ENCODE measurements at places on chromosomes 7 and 10. TPM values are rescaled to one million over a fixed set of nuclear protein-coding genes. Genes with fewer than 3 reads are reported as not detected.

DNA sequence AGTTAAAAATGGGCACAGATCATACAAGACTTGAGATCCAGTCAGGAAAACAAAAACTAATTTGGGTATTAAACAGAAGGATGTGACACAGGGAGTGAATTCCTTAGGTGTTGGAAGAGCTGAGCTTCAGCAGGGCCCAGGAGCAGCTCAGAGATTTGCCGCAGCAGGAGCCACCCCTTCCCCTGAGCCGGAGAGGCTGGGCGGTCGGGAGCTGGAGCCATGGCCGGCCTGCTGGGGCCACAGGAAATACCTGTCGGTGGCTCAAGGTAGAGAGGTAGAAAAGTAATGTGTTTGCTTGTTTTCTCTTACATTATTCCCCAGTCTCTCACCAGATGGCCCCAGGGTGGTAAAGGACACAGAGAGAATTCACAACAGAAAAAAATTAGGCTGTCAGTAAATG, 52.2 kb downstream of the DYNC2I1 start:
- DNase-seq = no peak

DNA sequence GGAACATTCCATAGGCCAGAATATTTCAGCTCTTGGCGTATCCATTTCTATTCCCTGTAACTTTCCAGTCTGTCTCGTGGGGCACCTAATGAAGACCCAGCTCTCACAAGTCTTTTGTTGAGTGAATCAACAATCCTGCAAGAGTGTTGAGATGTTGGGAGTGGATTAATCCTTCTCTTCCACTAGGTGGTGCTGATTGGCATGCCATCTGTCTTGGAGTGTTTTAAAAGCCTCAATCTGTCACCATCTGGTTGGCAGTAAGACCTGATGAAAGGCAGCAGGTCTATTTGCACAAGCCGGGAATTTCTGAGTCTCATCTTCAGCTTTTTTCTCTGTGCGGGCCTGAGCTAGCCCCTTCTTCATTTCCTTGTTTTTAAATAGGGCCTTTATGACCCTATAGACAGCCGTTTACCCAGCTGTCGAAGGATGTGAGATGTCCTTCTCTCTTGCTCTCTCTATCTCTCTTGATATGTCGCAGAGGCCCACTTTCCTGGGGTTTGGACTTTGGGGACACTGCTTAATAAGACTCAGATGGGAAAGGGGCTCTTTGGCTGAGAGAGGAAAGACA, 180.5 kb downstream of the ZNF365 start:
- DNase-seq = no peak

DNA sequence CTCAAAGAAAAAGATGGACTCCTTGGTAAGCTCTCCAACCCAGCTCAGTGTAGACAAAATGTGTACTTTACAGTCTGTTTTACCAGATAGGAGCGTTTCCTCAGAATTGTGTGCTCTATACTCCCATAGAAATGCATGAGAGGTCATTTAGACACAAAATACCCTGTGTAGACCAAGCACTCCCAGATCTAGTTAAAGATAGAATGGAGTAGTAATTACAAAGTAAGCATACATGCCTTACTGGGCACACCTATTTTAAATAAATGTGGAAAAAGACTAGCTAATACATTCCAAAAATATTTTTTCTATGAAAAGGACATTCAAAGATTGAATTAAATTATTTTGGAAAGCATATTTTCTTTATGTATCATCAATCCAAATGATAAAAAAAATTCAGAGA, 271.9 kb upstream of the DGKB start:
- no peak for DNase-seq

GRCh38 chr7:36490419-36490830, 100.8 kb downstream of the ANLN start:
- DNase-seq = no peak

- no peak for DNase-seq
These were observed 275.8 kb upstream of the SEMA3D start for GRCh38 chr7:85462671-85463070.

DNA sequence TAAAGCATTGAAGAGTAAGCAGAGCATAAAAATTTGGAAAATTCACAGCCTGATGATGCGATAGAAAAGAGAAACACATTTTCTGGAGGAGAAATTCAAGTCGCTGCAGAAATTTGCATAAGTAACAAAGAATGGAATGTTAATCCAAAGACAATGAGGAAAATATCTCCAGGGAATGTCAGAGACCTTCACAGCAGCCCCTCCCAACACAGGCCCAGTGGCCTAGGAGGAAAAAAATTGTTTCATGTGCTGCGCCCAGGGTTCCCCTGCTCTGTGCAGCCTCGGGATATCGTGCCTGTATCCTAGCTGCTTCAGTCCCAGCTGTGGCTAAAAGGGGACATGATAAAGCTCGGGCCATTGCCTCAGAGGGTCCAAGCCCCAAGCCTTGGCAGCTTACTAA, 206.8 kb downstream of the TPK1 start:
- DNase-seq = no peak

- DNase-seq = no peak
These were observed 40.5 kb upstream of the RNF148 start for GRCh38 chr7:122743211-122743610.

DNA sequence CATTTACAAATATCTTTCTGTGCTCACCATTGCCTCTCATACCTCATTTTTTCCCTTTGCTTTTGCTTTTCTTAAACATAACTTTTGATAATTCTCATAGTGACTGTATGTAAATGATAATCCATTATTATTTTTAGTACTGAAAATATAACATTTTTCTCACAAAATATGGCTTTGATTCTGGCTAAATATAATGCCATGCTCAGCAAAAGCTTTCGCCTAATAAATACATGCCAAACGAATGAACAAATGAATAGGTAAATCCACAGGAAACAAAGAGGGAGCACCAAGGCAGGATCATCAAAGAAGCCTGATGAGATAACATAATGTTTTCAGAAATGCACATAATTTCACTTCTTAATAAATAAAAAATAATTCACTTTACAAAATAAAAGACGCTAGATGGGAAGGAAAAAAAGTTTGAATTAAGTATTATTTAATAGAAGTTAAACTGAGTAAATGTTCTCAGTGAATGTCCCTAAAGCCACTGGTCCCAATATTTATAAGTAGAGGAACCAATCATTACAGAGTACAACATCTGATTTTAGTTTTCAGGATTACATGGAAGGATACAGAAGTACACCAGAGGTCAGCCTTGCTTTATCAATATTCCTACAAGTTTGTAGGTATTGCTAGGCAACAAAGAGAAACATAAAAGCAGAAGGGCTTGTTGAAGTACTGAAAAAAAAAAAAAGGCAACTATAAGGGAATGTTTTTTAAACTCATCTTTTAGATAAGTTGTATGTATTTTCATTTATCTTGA, 52.3 kb downstream of the RNLS start:
- DNase-seq = no peak

DNA sequence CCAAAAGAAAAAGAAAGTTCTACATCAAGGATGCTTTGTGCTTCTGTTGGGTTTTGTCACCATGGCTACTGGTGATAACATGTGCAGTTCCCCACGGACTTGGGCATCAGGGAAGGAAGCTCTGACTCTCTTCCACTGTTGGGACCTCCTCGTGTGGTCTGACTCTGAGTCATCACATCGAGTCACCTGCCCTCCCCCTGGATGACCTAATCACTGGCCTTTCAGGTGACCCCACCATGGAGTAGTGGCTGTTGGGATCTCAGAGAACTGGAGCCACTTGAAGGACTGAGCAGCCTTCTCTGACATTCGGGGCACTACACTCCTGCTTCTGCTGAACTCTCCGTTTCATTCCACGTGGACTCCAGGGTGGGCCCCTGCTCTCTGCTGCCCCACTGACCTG, 60.8 kb upstream of the DOCK1 start:
- no peak for DNase-seq

- no peak for DNase-seq
These were observed 56.6 kb downstream of the TWIST1 start for GRCh38 chr7:19060761-19061259.

- DNase-seq = no peak
These were observed 303.5 kb downstream of the SFMBT2 start for GRCh38 chr10:7107285-7107684.

- no peak for DNase-seq
These were observed 75.3 kb upstream of the GDF10 start for GRCh38 chr10:47224546-47225218.

- DNase-seq = no peak
These were observed 256.4 kb upstream of the SLC26A5 start for GRCh38 chr7:103702454-103702853.

- DNase-seq = no peak
These were observed 46.9 kb upstream of the SFMBT2 start for GRCh38 chr10:7457478-7458316.

GRCh38 chr7:24591152-24591551, 17.9 kb downstream of the PALS2 start:
- no peak for DNase-seq

DNA sequence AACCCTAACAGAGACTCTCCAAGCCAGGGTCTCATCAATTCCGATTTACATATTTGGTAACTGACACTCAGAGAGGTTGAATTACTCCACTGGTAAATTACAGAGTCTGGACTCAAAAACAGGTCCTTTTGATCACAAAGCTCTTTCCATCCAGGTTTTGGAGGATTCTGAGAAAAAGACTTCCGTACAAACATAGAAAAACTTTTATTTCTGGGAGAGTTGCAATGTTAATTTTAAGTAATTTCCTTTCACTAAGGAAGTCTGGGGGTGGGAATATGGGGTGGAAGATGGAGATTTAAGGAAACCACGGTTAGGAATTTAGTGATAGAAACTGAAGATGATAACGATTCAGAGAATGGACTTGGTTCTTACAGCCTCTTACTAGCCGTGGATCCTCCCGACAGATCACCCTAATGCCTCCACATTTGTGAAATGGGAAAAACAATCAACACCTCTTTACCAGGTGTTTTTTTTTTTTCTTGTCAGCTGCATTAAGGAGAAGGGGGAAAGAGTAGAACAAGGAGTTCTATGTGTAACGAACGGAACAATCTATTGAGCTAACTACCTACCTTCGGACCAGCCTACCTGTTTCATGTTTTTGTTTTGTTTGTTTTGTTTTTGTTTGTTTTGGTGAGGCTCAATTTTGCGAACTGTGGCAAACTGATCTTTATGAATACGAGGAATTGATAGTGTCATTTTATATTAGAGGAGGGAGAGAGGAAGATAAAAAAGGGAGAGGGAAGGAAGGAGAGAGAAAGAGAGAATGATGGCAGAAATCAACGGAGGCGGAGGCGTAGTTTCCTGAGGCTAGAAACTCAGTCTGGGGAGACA, 1.7 kb upstream of the RBM20 start:
- no peak for DNase-seq

GRCh38 chr7:47818796-47819606, 129.3 kb downstream of the PKD1L1 start:
- DNase-seq = peak; percentile 83

TAS2R41 gene
- total RNA-seq = not detected

OPN4 gene
- not detected for total RNA-seq

TCTN3 gene
- total RNA-seq = 33.0 TPM

CREB3L2 gene
- total RNA-seq = 32.3 TPM

ADIRF gene
- total RNA-seq = 451 TPM

RRP12 gene
- 14.7 TPM for total RNA-seq

SFTPA2 gene
- not detected for total RNA-seq

TMEM176A gene
- total RNA-seq = 141 TPM

FAM131B gene
- total RNA-seq = 0.48 TPM

COX15 gene
- 36.5 TPM for total RNA-seq

LIPF gene
- total RNA-seq = not detected

ZNF277 gene
- total RNA-seq = 21.2 TPM

MMP21 gene
- 1.2 TPM for total RNA-seq

PRSS37 gene
- not detected for total RNA-seq

FAM171A1 gene
- 24.2 TPM for total RNA-seq

NCF1 gene
- total RNA-seq = 0.63 TPM

NXPH1 gene
- not detected for total RNA-seq

NUPR2 gene
- not detected for total RNA-seq

GLCCI1 gene
- total RNA-seq = 11.2 TPM

OR2A1 gene
- total RNA-seq = 0.92 TPM

DDX21 gene
- 41.4 TPM for total RNA-seq

SOSTDC1 gene
- total RNA-seq = not detected

Measured in ovary (tissue), 10 donors.